H1 (cell line): ENCODE measurements at places on chromosomes 7 and 10. TPM values are rescaled to one million over a fixed set of nuclear protein-coding genes. Genes with fewer than 3 reads are reported as not detected.

Gene SPDYE16
- total RNA-seq: not detected in 2 replicates

Gene ANKRD30A
- total RNA-seq: not detected in 2 replicates

Gene ADARB2
- total RNA-seq: 2.7 and 2.8 TPM in 2 replicates

Gene MKRN1
- total RNA-seq: 94.6 and 99.6 TPM in 2 replicates

Gene UBN2
- 36.7 and 39.6 TPM in 2 replicates for total RNA-seq

Gene NRP1
- total RNA-seq: 2.1 TPM in 2 replicates

GRCh38 chr7:5596046-5596895 lies 172.6 kb upstream of the TNRC18 start:
- H3K36me3 ChIP-seq: no peaks in the 10 kb centered on the region
- no peak overlapping the region for H3K27ac ChIP-seq
- no peaks in the 10 kb centered on the region for H3K27me3 ChIP-seq

DNA sequence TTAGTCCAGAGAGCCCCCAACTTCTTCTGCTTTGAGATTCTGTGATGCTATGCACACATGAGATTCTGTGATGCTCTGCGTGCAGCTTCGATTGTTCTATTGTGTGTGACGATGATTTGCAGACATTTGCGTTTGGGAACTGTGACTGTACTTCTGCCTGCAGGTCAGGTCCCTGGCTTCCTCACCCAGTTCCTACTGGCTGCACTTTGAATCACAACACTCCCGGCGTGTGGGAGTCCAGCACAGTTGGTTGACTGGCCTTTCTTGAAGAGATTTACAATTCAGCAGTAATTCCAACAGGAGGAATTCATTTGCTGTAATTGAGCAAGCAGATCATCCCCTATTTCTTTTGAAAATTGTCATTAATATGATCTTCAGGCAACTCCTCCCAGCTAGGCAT lies 252.2 kb upstream of the YAE1 start:
- no peak overlapping the region for H3K27ac ChIP-seq
- no peaks in the 10 kb centered on the region for H3K36me3 ChIP-seq
- H3K4me1 ChIP-seq: peaks cover 16% of the 10 kb centered on the region
- DNase-seq: no peak
- H3K27me3 ChIP-seq: no peaks in the 10 kb centered on the region

DNA sequence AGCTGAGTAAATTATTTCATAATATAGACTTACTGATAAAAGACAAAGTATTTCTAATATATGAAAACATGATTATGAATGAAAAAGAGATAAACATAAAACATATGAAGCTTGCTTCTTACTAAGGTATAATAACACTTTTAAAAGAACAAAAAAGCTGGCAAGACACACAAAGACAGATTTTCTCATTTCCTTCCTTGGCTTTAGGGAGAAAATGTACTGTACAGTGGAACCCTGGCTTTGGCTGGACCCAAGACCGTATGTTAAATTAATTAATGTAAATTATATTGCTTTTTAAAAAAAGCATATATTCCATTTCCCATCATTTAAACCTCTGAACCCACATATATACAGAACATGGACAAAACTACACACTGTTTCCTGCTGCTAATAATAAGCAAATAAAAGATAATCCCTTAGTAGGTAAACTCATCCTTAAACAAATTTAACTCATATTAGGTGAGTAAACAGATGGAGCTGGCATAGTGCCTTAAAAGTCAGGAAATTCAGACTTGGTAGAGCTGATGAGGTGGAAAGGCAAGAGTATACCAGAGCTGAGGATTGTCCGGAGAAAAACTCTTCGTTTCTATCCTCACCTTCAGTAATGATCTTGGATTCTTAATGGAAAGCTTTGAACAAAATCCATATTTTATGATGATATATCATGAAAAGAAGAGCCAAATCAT lies 1016.4 kb upstream of the KCND2 start:
- no peak overlapping the region for H3K27ac ChIP-seq
- no peaks in the 10 kb centered on the region for H3K4me1 ChIP-seq
- DNase-seq: no peak
- no peaks in the 10 kb centered on the region for H3K36me3 ChIP-seq
- H3K27me3 ChIP-seq: no peaks in the 10 kb centered on the region
- H3K4me3 ChIP-seq: no peak overlapping the region

GRCh38 chr10:86090807-86091206 lies 275.8 kb downstream of the GRID1 start:
- H3K4me3 ChIP-seq: no peak overlapping the region
- H3K27me3 ChIP-seq: no peaks in the 10 kb centered on the region
- DNase-seq: no peak
- no peaks in the 10 kb centered on the region for H3K36me3 ChIP-seq

- H3K4me1 ChIP-seq: no peaks in the 10 kb centered on the region
- no peak overlapping the region for H3K27ac ChIP-seq
- no peaks in the 10 kb centered on the region for H3K27me3 ChIP-seq
- H3K4me3 ChIP-seq: no peak overlapping the region
Observed at GRCh38 chr10:99435986-99436638, 5.7 kb upstream of the GOT1 start.

- H3K27ac ChIP-seq: no peak overlapping the region
- no peaks in the 10 kb centered on the region for H3K27me3 ChIP-seq
- no peak for DNase-seq
- no peak overlapping the region for H3K4me3 ChIP-seq
- no peaks in the 10 kb centered on the region for H3K4me1 ChIP-seq
- no peaks in the 10 kb centered on the region for H3K36me3 ChIP-seq
Observed at GRCh38 chr7:23852135-23852534, 142.1 kb downstream of the STK31 start.

- no peak overlapping the region for H3K27ac ChIP-seq
- no peaks in the 10 kb centered on the region for H3K27me3 ChIP-seq
- no peaks in the 10 kb centered on the region for H3K36me3 ChIP-seq
- peak; percentile 19 for DNase-seq
Observed at GRCh38 chr10:27783660-27784059, 38.0 kb upstream of the MKX start.

GRCh38 chr10:103265717-103266329 lies 11.1 kb upstream of the INA start:
- H3K4me3 ChIP-seq: no peak overlapping the region
- no peaks in the 10 kb centered on the region for H3K36me3 ChIP-seq
- H3K27ac ChIP-seq: no peak overlapping the region
- H3K27me3 ChIP-seq: no peaks in the 10 kb centered on the region
- H3K4me1 ChIP-seq: no peaks in the 10 kb centered on the region

DNA sequence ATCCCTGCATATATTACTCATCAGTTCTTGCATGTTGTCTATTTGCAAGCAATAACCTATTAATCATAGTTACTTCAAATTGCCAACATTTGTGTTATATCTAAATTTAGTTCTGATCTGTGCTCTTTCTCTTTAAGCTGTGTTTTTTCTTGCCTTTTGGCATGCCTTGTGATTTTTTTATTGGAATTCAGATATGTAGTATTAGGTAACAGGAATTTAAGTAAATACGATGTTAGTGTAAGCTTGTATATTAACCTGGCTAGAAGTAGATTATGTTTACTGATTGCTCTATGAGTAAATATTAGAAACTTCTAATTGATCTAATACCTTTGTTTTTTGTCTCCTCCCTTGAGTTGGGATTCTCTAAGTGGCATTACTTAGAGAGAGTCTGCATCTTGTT lies 718.9 kb upstream of the POT1 start:
- H3K27ac ChIP-seq: no peak overlapping the region
- H3K36me3 ChIP-seq: no peaks in the 10 kb centered on the region
- no peaks in the 10 kb centered on the region for H3K27me3 ChIP-seq
- no peaks in the 10 kb centered on the region for H3K4me1 ChIP-seq

DNA sequence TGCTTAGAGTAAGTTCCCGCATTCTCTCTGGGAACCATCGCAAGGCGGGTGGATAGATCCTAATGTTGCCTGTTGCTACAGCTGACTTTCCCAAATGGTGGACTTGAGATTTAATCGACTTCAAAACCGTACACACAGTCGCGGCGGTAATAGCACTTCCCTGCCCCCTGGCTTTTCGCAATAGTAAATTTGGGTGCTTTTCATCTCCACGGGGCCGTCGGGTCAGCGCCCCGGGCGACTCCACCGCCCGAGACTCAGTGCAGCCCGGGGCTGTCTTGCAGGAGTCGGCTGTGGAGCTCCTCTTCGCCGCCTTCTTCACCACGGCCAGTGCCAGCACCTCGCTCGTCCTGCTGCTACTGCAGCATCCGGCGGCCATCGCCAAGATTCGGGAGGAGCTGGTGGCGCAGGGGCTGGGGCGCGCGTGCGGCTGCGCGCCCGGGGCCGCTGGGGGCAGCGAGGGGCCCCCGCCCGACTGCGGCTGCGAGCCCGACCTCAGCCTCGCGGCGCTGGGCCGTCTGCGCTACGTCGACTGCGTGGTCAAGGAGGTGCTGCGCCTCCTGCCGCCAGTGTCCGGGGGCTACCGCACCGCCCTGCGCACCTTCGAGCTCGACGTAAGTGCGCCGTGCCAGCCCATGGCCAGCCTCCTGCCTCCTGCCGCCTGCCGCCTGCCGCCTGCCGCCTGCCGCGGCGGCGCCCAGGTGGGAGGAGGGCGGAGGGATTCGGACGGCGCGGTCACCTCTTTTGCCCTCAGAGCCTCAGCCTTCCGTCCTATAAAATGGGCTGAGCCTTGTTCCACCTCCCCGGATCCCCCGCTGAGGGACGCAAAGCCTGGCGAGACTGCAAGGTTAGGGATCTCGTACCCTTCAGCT lies 5.3 kb downstream of the CYP26C1 start:
- H3K4me1 ChIP-seq: peaks cover 27% of the 10 kb centered on the region
- H3K4me3 ChIP-seq: peak overlapping the region; percentile 54
- H3K27ac ChIP-seq: no peak overlapping the region
- 0 out of 2 replicates have a peak, but pooled peaks cover 3% of the 10 kb centered on the region for H3K36me3 ChIP-seq
- DNase-seq: no peak

GRCh38 chr7:149476791-149477190 lies 15.9 kb upstream of the ZNF777 start:
- H3K27ac ChIP-seq: no peak overlapping the region
- H3K27me3 ChIP-seq: no peaks in the 10 kb centered on the region
- no peak overlapping the region for H3K4me3 ChIP-seq
- H3K36me3 ChIP-seq: peaks cover 21% of the 10 kb centered on the region

- no peak overlapping the region for H3K4me3 ChIP-seq
- no peak for DNase-seq
- H3K27me3 ChIP-seq: no peaks in the 10 kb centered on the region
- no peaks in the 10 kb centered on the region for H3K36me3 ChIP-seq
- H3K27ac ChIP-seq: no peak overlapping the region
Observed at GRCh38 chr7:140551355-140552239, 72.3 kb upstream of the MKRN1 start.

- H3K4me1 ChIP-seq: no peaks in the 10 kb centered on the region
- H3K27ac ChIP-seq: no peak overlapping the region
- DNase-seq: no peak
- no peaks in the 10 kb centered on the region for H3K36me3 ChIP-seq
- H3K27me3 ChIP-seq: no peaks in the 10 kb centered on the region
Observed at GRCh38 chr10:74816824-74817498, 9.4 kb upstream of the KAT6B start.

DNA sequence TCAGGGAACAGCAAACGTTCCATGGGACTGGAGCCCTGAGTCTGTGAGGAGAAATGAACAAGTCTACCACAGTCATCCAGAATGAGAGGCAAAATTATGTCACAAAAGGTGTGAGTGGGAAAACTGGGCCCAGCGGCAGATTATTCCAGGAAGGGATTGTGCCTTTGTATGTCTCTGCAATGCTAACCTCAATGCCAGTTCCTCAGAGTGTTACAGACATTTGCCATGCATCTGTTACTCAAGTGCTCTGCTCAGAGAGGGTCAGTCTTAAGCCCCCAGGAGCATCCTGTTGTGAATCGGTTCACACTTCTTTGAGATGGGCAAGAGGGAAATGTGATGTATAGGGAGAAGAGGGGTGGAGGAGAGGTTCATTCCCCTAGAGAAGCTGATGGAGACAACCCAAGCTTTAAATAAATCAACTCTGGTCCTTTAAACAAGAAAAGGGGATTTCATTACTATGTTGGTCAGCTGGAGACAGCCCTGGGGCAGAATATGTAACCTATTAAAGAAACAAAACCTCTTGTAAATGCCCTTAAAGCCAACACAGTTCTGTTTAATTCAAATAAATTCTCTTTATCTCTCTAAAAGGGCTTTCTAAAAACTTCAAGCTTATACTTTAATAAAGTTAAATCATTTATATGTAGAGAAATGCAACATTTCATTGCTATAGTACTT lies 85.9 kb upstream of the GRB10 start:
- no peaks in the 10 kb centered on the region for H3K27me3 ChIP-seq
- H3K4me1 ChIP-seq: peaks cover 3% of the 10 kb centered on the region; the same call in 1 of the 2 replicates
- H3K4me3 ChIP-seq: no peak overlapping the region
- H3K36me3 ChIP-seq: peaks cover 37% of the 10 kb centered on the region
- DNase-seq: no peak

DNA sequence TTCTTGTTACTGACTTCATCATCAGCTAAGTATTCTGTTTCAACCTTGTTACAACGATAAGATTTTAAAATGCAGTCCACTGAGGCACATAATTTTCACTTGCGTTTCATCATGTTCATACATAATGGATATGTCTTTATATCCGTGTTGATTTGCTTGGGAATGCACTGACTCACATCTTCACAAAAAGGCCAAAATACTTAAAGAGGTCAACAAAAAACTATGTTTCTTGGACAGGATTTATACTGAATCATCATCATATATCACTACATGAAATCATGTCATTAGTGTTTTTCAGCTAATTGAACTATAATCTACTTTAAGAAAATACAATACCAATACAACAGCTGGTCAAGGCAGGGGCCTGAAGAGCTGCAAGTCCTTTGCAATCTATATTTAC lies 324.5 kb upstream of the KLF6 start:
- H3K4me3 ChIP-seq: no peak overlapping the region
- no peak for DNase-seq
- no peaks in the 10 kb centered on the region for H3K36me3 ChIP-seq
- H3K4me1 ChIP-seq: no peaks in the 10 kb centered on the region
- H3K27ac ChIP-seq: no peak overlapping the region
- H3K27me3 ChIP-seq: no peaks in the 10 kb centered on the region

DNA sequence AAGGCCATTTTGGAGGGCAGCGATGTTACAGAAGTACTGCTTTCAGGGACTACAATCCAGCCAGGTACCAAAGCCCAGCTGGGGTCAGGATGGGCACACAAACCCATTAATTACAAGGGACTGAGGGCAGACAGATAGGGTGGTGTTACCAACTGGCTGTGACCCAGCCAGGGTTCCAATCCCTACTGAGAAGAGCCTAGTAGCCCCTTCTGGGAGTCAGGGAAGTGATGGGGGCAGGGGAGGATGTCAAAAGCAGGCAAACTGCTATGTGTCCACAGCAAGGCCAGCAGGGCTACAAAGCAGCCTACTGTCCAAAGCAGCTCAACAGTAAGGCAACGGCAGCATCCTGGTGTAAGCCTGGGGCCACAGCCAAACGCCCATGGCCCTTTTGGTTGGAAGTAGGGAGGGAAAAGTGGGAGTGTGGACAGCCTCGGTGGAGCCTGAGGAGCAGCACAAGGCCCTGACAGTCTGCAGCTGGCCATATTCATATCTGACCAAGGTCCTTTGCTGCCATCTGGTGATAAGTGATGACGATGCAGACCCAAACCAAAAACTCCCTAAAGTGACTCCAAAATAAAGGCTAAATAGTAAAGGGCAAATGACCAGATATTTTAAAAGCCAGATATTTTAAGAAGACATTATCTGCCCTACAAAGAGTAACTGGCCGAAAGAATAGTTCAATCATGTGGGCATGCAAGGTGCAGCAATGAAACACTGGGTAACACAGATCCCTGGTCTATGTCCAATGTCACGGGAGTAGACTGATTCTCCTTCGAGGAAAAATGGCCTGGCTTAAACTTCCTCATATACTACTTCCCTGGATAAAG lies 56.9 kb downstream of the XPNPEP1 start:
- H3K27ac ChIP-seq: no peak overlapping the region
- no peak overlapping the region for H3K4me3 ChIP-seq
- H3K4me1 ChIP-seq: peaks cover 3% of the 10 kb centered on the region; the same call in 1 of the 2 replicates
- peaks cover 6% of the 10 kb centered on the region for H3K36me3 ChIP-seq
- DNase-seq: no peak
